ENCODE measurements at places on chromosomes 13 and 19. TPM values are rescaled to one million over a fixed set of nuclear protein-coding genes. Genes with fewer than 3 reads are reported as not detected.

GRCh38 chr19:46035546-46035945, 5.3 kb downstream of the IGFL4 start:
- H3K27ac ChIP-seq, result no peak overlapping the region
- H3K4me1 ChIP-seq, result peaks cover 2% of the 10 kb centered on the region
- H3K36me3 ChIP-seq, result no peaks in the 10 kb centered on the region
- no peak for DNase-seq

DNA sequence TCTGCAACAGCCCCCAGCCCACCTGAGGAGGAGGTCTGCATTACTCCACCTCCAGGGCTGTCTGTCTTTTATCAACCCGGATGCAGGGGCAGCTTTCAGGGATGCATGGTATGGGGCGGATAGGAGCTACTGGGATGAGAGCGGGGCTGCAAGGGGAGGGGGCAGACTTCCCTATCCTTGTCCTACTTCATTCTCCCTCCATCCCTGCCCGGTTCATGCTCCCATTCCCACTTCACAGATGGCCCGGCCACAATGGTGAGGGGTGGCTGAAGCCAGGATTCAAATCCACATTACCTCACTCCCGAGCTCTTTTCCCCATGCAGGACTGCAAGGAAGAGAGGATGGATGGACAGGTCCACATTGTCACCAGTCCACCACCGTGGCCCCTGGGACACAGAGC, 40.5 kb upstream of the VSTM2B start:
- no peaks in the 10 kb centered on the region for H3K27me3 ChIP-seq
- H3K27ac ChIP-seq, result no peak overlapping the region
- H3K4me3 ChIP-seq, result no peak overlapping the region

GRCh38 chr19:41224632-41225031, 5.6 kb downstream of the AXL start:
- H3K4me3 ChIP-seq, result no peak overlapping the region
- no peak for DNase-seq
- H3K4me1 ChIP-seq, result peaks cover 6% of the 10 kb centered on the region
- no peak overlapping the region for H3K27ac ChIP-seq

DNA sequence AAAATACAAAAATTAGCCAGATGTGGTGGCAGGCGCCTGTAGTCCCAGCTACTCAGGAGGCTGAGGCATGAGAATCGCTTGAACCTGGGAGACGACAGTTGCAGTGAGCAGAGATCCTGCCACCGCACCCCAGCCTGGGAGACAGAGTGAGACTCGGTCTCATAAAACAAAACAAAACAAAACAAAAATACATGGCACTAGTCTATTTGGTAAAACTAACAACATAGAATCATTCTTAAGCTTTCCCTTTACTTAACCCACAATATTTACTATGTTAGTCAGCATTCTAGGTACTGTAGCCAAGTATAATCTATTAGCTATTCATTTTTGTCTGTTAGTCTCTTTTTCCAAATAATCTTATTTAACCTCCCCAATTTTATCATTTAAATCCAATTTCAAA, 1482.8 kb downstream of the SLITRK5 start:
- no peak overlapping the region for H3K27ac ChIP-seq
- no peak for DNase-seq
- H3K4me1 ChIP-seq, result no peaks in the 10 kb centered on the region
- no peak overlapping the region for H3K4me3 ChIP-seq
- H3K36me3 ChIP-seq, result no peaks in the 10 kb centered on the region

DNA sequence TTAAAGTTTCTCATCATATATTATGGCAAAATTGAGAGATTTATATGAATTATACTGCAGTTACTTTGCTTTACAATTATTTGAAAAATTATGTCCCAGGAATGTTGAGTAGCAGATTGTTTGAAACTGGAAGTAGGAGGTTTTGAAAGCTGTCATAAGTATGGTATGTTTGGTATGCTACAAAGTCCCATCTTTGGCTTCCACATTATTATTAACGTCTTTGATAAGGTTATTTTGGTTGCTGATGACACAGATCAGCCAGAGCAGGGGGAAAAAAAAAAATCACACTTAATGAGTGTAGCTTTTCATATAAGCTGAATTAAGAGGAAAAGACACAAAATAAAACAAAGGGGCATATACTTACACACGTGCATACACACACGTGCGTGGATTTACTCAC, 130.1 kb downstream of the SLITRK1 start:
- no peaks in the 10 kb centered on the region for H3K4me1 ChIP-seq
- H3K4me3 ChIP-seq, result no peak overlapping the region
- no peak overlapping the region for H3K27ac ChIP-seq
- no peaks in the 10 kb centered on the region for H3K36me3 ChIP-seq
- DNase-seq, result no peak
- no peaks in the 10 kb centered on the region for H3K27me3 ChIP-seq

GRCh38 chr13:41670873-41671443, 213.6 kb downstream of the RGCC start:
- H3K4me1 ChIP-seq, result no peaks in the 10 kb centered on the region
- H3K36me3 ChIP-seq, result no peaks in the 10 kb centered on the region
- DNase-seq, result no peak
- H3K27me3 ChIP-seq, result no peaks in the 10 kb centered on the region

DNA sequence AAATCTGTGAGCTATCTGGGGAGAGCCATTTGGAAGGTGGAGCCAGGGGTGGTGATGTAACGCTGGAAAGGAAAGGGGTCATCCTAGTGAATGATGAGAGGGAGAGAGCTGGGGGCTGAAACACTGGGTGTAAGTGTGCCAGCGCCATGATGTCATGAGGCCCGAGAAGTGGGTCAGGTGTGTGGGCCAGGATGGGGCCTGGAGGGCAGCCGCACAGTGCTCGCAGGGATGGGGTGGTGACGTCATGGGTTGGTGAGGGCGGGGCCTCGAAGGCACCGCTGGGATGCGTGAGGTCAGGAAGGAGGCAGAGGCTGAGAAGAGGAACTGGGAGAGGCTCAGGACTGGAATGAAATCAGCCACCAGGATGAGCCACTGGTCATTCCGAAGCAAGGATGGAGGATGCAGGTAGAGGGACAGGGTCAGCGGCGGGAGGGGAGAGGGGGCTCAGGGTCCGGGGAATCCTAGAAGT, 4.4 kb downstream of the CCDC61 start:
- no peak overlapping the region for H3K27ac ChIP-seq
- no peaks in the 10 kb centered on the region for H3K36me3 ChIP-seq
- H3K27me3 ChIP-seq, result no peaks in the 10 kb centered on the region

DNA sequence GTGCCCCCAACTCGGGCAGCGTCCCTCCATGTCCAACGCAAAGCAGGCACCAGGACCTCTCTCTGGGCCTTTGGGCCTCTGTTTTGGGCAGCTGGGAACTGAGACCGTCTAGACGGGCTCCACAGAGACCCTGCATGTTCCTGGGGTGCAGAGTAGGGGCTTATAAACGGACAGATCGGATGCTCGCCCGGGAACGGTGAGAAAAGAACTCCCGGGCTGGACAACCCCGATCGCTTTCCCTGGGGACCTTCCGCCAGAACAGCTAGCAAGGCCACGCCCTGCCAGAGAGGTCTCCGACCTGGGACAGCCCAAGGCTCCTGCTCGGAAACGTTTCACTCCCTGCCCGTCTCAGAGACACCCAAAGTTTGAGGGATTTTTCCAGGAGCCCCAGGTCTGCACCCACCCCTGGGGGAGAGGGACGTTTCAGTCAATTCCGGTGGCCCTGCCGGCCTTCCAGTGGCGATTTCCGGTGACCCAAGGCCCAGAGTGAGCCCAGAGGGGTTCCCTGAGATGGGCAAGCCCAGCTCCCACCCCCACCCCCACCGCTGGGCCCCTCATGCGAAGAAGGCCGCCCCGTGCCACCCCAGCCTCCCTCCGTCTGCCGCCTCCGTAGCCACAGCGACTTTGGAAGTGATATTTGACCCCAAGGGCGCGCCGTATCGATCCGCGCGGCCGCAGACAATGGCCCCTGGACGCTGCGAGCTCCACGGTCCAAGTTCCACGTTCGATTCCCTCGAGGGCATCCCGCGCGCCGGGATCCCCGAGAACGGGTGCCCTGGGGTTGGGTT, 1.7 kb downstream of the NR2F6 start:
- peaks cover 12% of the 10 kb centered on the region for H3K4me1 ChIP-seq
- H3K36me3 ChIP-seq, result no peaks in the 10 kb centered on the region
- H3K4me3 ChIP-seq, result peak overlapping the region; percentile 66
- DNase-seq, result no peak

DNA sequence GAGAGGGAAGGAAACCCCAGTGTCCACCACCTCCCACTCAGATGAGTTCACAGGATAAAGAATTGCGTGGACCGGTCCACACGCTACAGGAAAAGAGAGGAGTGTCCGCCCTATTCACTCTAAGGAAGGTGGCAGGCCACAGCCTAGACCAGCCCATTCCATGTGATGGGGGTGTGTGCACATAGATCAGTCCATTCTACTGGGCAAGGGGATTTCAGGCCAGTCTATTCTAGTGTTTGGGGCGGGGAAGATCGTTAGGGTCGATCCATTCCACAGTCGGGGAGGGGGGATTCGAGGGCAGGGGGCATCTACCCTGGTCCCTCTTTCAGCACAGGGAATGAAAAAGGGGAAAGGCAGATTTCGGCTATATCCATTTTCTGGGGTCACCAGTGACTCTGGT, 7.8 kb downstream of the FIZ1 start:
- H3K4me3 ChIP-seq, result no peak overlapping the region
- no peaks in the 10 kb centered on the region for H3K27me3 ChIP-seq
- DNase-seq, result no peak
- no peak overlapping the region for H3K27ac ChIP-seq
- peaks cover 19% of the 10 kb centered on the region for H3K36me3 ChIP-seq
- H3K4me1 ChIP-seq, result peaks cover 11% of the 10 kb centered on the region

DNA sequence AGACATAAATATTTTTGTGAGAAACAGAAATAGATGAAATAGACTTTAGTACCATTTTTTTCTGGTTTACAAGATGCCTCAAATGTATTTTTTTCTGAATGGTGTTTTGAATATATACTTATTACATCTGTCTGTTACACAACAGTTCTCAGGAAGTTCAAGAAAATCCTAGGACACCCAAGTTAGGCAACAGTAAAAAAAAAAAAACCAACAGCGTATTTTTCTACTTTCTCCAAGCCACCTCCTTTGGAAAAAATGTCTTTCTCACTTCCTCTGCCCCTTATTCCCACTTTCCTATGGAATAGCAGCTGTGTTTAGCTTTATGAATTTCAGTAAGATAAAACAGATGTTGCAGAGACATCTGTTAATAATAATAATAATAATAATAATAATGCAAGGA, 489.6 kb upstream of the KLF12 start:
- H3K36me3 ChIP-seq, result no peaks in the 10 kb centered on the region
- no peak overlapping the region for H3K27ac ChIP-seq
- H3K4me3 ChIP-seq, result no peak overlapping the region
- no peaks in the 10 kb centered on the region for H3K27me3 ChIP-seq
- no peaks in the 10 kb centered on the region for H3K4me1 ChIP-seq
- no peak for DNase-seq

DNA sequence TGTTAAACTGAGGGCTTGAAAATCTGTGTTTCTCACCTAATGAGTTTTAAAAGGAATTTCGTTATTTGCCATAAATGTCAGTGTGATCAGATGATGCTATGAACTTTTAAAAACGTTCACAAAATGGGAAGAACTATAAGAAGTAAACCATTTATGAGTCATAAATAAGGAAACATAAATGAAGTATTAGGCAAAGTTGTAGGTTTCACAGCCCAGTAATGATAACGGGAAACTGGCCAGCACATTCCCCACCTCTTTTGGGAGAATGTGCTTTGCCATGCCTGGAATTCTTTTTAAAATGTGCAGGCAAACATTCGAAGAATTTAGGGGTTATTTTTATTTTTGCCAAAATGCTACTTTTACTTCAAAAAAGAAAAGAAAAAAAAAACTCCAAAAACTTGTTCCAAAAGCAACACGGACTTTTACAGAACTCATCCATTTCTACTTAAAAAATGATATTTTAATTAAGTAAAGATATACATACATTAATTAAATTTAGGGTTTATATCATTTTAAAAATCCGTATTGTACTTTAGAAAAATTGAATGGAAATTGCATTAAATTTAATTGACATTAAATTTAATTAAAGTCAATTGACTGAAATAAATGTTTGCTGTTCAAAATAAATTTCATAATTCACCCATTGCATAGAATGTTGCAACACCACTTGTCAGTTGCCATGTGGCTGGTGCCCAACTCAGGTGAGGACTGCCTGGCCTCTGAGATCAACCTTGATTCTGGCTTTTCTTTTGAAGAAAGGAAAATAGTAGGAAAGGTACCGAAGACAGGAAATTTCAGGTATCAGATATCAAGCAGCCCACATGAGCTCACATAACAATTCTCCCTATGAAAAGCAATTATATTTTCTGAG, 1198.5 kb downstream of the EFNB2 start:
- DNase-seq, result no peak
- no peak overlapping the region for H3K4me3 ChIP-seq
- no peak overlapping the region for H3K27ac ChIP-seq
- no peaks in the 10 kb centered on the region for H3K4me1 ChIP-seq
- no peaks in the 10 kb centered on the region for H3K36me3 ChIP-seq
- no peaks in the 10 kb centered on the region for H3K27me3 ChIP-seq

- H3K27ac ChIP-seq, result no peak overlapping the region
- H3K4me1 ChIP-seq, result peaks cover 4% of the 10 kb centered on the region
- DNase-seq, result no peak
- H3K36me3 ChIP-seq, result no peaks in the 10 kb centered on the region
Measured at GRCh38 chr13:99227909-99228688, 27.4 kb downstream of the UBAC2 start.

- peak; percentile 39 for DNase-seq
- no peaks in the 10 kb centered on the region for H3K27me3 ChIP-seq
- peak overlapping the region; percentile 90 for H3K4me3 ChIP-seq
- H3K36me3 ChIP-seq, result no peaks in the 10 kb centered on the region
Measured at GRCh38 chr19:31351056-31351854, 2.0 kb upstream of the TSHZ3 start.

Gene TSSK6
- 2.5 TPM for total RNA-seq

DNA sequence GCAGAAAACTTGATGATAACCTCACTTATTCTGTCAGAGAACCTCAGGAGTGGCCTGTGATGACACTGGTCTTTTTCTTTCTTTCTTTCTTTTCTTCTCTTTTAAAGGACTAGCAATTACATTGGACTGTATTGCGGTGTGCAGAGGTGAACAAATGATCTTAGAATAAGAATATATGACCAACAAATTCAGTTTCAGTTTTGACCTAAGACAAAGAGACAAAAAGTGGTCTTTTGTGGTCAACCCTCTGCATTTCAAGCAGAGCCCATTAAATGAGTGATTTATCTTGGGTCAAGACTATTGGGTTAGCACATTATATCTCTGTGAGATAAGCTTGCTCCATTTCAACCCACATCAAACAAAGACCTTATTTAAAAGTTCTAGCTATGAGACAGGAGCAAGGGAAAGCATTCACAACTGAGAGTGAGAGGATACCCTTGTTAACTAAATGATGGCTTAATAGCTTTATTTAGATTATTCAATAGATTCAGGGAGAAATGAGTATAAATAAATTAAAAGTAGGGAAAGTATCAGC, 644.4 kb downstream of the PCDH9 start:
- H3K27ac ChIP-seq, result no peak overlapping the region
- H3K27me3 ChIP-seq, result no peaks in the 10 kb centered on the region

Gene NBEA
- total RNA-seq, result 4.2 TPM

- no peak overlapping the region for H3K27ac ChIP-seq
- DNase-seq, result no peak
Measured at GRCh38 chr13:105272660-105273631, 1262.5 kb downstream of the EFNB2 start.

Gene ATXN8OS
- total RNA-seq, result not detected

Gene ATP4A
- not detected for total RNA-seq

- no peak for DNase-seq
- H3K4me1 ChIP-seq, result peaks cover 11% of the 10 kb centered on the region
- no peaks in the 10 kb centered on the region for H3K36me3 ChIP-seq
- H3K4me3 ChIP-seq, result no peak overlapping the region
- peak overlapping the region; percentile 62 for H3K27ac ChIP-seq
- H3K27me3 ChIP-seq, result no peaks in the 10 kb centered on the region
Measured at GRCh38 chr19:2468596-2468995, 7.3 kb upstream of the GADD45B start.

- no peak overlapping the region for H3K27ac ChIP-seq
- no peaks in the 10 kb centered on the region for H3K36me3 ChIP-seq
- H3K4me1 ChIP-seq, result no peaks in the 10 kb centered on the region
Measured at GRCh38 chr13:43693639-43694038, 93.1 kb downstream of the ENOX1 start.
